ENCODE measurements at places on chromosomes 3 and 15.
A peak's percentile ranks its signal among the peaks of the same experiment; 100 is the strongest.

DNA sequence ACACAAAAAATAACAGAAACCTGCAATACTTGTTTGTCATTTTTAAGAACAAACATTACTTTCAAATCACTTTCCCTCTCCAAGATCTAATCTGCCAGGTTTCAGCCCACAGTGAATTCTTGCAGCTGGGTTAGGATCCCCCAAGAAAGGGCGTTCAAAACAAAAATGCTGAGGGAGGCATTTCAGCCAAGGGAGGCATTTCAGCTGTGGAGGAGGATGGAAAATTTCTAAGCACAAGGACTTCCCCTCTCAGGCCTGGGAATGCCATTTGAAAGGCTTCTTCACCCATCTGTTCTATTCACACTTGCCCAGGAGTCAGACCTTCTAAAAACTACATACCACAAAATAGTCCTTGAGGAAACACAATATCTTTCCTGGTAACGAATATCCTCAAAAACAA lies 69.1 kb downstream of the P3H2 start:
- DNase-seq: no peak

GRCh38 chr3:11995120-11995519 lies 9.1 kb upstream of the SYN2 start:
- DNase-seq: no peak

DNA sequence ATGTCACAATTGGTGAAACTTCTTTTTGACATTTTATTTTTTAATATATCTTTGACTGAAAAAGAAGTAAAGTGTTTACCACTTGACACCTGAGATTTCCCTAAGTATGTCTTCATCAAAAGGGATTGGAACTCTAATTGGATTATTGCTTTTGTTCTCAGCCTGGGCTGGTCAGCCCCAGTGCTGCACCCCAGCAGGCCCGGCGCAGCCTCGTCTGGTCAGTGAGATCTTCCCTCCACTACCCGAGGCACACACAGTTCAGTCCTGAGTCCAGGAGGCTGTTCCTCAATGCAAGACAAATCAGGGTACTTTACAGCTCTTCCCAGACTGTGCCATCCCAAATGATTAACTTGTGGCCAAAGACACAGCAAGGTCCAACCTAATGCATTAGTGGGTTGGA lies 146.9 kb upstream of the SEMA6D start:
- no peak for DNase-seq

DNA sequence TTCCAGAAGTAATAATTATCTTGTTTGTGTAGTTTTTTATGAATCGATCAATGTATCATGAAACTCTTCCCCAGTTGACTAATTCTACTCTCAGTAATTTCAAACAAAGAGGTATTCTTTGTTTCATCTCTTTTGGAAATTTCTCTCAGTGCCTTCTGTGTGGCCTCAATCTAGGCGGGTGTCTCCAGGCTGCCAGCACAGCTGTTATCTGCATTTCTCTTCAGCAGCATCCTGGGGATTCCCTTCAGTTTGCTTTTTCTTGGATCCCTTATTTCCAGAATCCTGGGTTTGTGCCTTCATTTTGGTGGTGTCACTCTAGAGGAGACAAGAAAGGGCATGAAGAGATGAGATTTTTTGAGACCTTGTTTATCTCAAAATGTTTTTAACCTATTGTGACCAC lies 22.7 kb downstream of the NIPA2 start:
- DNase-seq: no peak

DNA sequence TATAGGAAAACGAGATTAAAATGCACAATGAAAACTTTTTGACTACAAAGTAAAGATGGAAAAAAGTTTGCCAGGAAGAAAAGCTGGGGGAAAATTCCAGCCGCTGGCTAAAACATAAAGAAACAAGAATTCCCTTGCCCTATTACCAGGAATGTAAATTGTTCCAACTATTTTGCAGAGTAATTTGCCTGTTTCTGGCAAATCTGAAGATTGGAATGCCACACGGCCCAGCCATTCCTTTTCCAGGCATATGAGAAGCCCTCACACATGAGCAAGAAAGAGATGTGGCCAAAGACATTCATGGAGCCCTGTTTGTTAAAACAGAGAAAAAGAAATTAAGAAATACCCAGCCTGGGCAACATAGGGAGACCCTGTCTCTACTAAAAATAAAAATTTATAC lies 8.4 kb upstream of the GATA2 start:
- DNase-seq: no peak

DNA sequence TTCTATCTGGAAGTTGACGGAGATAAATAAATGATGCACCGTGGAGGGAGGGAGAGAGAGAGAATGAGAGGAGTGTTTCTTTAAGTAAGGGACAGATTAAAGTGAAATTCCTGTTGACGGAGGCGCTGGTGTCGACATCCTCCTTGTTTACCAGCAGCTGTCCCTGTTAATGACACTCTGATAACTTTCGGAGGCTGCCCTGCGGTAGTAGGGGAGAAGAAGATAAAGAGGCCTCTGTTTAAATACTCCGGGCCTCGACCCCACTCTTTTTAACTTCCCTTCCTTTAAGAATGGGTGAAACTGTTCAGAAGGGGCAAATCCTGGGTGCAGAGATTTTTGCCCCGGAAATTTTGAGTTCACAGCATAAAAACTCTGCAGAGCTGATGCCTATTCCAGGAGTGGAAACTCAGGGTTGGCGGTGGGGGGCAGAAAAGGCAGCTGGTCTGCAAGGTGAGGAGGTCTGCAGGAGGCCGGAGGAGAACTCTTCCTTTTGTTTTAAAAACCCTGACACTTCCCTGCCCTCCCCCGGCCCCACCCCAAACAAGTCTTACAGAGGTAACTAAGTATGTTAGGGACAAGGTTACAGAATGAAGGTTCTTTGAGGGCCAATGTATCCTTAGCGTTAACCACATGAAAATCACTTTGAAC lies 276.6 kb upstream of the NR2F2 start:
- no peak for DNase-seq

DNA sequence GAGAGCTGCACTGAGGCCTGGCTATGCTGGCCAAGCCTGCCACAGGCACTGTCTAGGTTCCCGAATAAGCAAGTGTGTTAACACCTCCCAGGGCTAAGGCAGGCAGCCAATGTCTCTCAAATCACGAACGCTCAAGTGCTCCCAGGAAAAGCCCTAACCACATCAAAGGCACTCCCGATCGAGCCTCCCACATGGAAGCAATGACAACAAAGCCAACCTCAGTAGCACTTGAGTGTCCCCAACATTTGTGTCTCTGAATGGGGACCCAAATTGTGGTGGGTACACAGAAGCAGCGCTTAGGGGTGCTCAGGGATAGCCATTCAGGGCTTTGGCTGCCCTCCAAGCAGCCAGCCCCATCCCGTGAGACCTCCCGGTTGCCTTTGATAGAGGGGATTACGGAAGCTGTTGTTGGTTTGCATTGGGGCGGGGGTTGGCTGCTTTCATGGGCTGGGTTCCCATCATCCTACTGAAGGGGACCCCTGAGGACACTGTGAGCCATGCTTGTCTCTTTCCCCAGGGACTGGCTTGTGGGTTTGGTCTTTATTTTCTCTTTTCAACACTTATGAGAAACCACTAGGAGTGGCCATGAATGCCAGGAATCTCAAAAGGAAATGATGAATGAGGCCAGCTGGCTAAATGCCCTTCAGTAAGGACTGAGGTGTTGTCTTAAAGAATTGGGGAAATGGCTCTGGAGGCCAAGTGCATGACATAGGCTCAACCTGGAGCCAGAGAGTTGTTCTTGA lies 234.1 kb upstream of the FEZF2 start:
- no peak for DNase-seq

- no peak for DNase-seq
Measured at GRCh38 chr3:42019144-42019952, 57.4 kb upstream of the ULK4 start.

- DNase-seq: no peak
Measured at GRCh38 chr3:141471160-141471559, 15.7 kb upstream of the RASA2 start.

DNA sequence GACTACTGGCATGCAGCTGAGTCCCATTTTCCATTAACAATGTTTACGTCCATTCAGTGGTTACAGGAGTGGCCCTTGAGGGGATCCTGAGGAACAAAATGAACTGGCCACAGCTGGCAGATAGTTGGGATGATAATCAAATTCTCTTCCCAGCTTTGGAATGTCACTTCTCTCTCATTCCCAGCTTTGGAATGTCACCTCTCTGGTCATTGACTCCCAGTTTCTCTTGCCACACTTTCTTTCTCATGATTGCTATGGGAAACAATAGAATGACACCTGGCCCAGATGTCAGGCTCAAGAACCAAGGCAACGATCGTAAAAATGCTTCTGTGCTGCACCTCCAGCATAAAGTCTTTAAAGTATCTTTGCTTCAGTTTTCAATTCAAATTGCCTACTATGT lies 34.0 kb downstream of the ATP13A4 start:
- DNase-seq: no peak

- peak; percentile 69 for DNase-seq
Measured at GRCh38 chr15:60798821-60799220, 319.9 kb upstream of the ICE2 start.

DNA sequence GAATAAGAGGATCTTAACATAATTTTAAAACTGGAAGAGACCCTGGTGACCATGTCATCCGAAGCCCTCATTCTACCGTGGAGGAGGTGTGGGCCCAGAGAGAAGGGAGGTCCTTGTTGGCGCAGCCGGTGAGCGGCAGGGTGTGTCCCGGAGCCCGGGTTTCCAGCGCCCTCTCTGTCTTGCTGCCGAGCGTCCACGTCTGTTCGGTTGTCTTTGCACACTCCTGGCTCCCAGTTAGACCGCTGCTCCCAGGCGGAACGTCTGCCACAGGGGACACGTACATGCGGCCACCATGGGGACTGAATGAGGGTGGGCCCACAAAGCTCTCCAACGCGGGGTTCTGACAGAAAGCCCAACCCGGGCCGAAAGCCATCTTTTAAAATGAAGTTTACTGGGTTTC lies 6.6 kb upstream of the MUC4 start:
- DNase-seq: no peak

DNA sequence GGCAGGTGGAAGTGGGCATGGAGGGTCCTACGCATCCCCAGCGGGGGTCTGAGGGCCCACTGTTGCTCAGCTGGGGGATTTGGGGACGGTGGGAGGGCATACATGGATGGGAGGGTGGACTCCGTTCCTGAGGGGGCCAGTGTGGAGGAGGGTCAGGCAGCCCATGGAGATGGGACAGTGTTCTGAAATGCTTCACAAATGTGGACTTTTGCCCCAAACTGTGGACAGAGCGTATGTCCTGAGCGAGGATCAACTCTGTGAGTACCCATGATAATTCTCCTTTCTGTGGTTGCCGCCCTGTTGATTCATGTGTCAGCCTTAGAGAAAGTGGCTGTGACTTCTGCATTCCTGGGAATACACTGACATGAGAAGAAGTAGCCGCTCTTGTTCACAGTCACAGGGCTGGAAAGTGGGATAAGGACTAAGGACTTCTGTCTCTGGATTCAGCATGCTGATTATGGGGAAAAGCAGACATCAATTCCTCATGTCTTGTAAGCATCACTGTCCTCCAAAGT lies 33.4 kb downstream of the SMAD3 start:
- no peak for DNase-seq

GRCh38 chr3:116812949-116813348 lies 103.4 kb downstream of the TUSC7 start:
- DNase-seq: no peak

DNA sequence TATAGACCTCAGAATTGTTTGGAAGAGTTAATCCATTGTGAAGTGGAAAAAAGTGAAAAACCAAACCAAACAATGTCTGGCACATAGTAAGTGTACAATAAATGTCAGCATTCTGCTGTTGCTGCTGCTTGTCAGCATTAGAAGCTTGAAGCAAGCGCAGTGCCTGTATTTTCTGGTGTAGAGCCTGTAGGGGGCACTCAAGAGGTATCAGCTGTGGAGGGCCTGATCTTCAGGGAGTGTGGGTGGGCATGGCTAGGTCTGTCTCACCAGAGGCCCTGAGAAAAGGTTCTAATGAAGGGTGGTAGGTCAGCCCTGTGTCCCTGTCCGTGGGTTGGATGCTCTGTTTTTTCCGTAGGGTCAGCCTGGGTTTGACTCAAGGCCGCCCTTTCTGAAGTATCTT lies 3.6 kb downstream of the ADAMTSL3 start:
- DNase-seq: no peak

DNA sequence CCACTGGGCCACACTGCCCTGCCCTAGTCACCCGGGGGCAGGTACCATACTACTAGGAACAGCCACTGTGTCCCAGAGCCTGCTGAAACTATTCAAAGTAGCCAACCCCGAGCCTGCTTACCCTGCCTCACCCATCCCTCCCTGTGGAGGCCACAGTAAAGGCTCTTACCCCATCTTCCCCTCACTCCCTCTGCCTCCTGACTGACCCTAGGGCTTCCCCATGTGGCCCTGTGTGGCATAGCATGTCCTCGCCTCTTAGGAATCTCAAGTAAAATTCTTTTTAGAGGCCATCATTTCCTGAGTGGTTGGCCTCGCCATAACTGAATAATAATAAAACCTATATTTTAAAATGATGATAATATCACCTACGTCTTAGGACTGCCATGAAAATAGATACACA lies 112.2 kb upstream of the SLC6A11 start:
- no peak for DNase-seq

- no peak for DNase-seq
Measured at GRCh38 chr3:37813403-37813802, 48.3 kb upstream of the CTDSPL start.

GRCh38 chr3:113084777-113085176 lies 94.0 kb downstream of the GTPBP8 start:
- no peak for DNase-seq

DNA sequence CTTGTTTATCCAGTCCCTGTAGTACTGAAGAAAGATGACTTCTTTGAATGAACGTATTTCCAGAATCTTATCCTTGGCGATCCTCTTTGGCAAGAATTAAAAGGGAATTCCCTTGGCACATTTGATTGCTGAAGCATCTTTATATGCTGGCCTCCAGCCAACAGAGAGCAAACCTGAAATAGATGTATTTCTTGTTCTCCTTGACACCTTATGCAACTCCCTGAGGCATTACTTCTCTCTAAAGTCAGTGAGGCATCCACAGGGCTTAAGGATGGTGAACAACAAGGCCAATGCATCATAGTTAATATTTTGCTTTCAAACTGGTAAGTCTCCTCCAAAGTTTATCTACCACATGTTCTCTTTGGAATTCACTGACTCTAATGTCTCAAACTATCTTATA lies 450.9 kb upstream of the THRB start:
- DNase-seq: no peak

GRCh38 chr3:129312671-129313414 lies 34.2 kb downstream of the HMCES start:
- no peak for DNase-seq

- DNase-seq: no peak
Measured at GRCh38 chr15:82595766-82596165, 51.4 kb downstream of the CPEB1 start.

Measured in stimulated activated naive CD8-positive, alpha-beta T cell treated with anti-CD3 and anti-CD28 coated beads, Interleukin-15, Interleukin-2, amounts not matched to agents 100 U/mL and 50 U/mL, for 24 hours (primary cell).